ENCODE measurements at places on chromosomes 4 and X.

GRCh38 chr4:89957046-89957926 is 62.6 kb downstream of the MMRN1 start:
- DNase-seq: no peak

DNA sequence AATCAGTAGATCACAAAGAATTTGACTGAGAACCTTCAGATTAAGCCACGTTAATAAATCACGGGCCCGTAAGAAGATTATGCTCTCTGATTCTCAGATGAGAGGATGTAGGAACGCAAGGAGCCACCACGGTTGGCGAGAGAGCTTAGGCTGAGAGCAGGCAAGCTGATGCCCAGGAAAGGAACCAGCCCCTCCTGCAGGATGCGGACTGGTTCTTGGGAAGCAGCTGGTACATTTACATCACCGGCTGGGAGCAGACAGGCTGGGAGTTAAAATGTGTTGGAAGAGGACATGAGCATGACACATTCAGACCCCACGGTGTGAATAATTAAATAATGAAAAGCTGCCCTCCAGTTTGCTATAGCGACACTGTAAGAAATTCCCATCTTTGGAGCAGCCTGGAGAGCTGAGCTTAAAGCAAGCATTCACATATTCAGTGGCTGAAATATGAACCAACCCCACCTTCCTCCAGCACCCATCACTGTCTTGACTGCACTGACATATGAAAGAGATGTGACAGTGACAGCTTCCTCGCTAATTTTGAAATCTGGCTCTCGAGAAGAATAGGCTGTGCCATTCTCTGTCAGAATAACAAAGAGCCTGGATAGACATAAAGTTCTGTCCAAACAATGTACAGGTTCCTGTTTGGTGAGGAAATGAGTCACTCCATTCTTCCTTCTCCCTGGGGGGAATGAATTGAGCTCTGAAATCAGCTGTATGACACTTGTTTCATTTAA is 33.1 kb downstream of the LNX1 start:
- DNase-seq: no peak

GRCh38 chr4:142960867-142961644 is 115.0 kb upstream of the INPP4B start:
- no peak for DNase-seq

- no peak for DNase-seq
Observed at GRCh38 chr4:183392377-183392776, 52.1 kb upstream of the CDKN2AIP start.

DNA sequence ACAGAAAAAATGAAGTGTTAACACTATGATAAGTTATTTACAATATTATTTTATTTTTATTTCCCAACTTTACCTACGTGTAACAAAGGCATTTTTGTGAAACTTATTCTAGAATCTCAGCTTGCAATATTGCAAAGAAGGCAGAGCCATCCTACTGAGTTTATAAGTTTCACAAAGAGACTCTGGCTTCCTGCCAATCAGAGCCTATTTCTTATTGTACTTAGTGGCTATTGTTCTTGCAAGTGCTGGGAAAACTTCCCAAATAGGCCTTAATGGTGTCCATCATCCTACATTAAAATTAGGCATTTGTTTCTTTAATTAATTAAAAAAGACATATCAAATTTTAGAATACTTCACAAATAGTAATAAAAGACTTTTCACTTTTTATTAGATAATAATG is 233.2 kb downstream of the EPHA5 start:
- no peak for DNase-seq

DNA sequence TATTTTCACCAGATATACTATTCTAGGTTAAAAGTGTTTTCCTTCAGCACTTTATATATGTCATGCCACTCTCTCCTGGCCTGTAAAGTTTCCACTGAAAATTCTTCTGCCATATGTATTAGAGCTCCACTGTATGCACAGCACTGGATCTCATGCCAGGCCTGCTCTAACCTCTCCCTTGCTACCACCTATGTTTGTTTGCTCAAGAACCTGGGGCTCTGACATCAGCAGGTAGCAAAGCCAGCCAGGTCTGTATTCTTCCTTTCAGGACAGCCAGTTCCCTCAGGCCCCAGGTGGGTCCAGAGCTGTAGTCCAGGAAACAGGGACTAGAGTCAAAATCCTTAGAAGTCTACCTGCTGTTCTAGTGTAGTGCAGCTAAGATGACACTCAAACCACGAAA is 19.1 kb upstream of the MUC7 start:
- no peak for DNase-seq

- DNase-seq: no peak
Observed at GRCh38 chr4:2287594-2287915, 25.6 kb upstream of the MXD4 start.

DNA sequence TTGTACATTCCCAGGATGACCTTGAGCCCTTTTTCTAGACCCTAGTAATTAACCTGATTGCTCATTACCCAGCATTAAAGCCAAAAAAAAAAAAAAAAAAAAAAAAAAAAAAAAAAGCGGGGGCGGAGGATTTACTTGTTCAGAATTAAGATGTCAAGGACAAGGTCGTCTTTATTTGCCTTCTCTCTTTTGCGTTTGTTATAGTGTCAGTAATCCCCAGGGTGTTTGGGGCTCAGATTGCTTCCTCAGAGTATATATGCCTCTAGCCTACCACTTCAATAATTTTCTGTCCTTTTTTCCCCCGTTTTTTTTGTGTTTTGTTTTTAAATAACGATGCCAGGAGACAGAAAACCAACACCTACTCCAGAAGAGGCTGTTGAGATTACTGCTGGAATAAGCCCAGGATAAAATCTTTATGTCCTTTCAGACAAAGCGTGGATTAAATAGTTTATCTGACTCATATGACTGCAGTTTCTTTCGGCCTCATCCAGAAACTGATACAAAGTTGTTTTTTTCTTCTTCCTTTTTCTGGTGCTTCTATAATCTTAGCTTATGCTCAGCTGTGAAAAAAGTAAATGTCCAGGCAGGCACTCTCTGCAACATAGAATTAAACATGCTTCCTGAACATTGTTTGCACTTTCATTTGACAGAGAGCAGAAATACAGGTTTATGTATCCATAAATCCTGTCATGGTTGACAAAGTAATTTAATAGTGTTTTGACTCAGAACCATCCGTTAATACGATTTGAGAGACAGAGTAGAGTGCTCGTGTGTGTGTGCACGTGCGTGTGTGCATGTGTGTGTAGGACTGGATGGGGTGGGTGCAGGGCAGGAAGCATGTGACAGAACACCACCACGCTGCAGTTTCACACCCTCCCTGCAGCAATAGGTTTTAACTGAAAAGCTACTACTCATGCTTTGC is 138.6 kb downstream of the AFF1 start:
- peak; percentile 70 for DNase-seq

DNA sequence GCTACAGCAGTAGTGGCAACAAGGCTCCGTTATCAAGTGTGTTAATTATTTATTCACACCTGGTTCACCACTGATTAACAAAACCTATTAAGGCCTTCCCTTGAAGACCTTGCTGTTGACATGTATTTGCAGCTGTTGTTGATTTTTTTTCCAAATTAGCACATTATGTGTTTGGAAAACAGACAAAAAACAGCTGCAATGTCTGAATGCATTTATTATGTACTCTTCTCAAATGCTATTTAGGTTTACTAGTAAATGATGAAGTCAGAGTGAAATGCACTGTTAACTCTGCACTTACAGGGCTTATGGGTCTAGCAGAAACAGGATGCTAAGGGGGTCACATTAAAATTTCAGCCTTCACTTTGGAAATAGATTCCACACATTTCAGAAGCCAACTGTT is 99.5 kb upstream of the PCDH7 start:
- no peak for DNase-seq

- DNase-seq: peak; percentile 30
Observed at GRCh38 chr4:112523008-112523721, 7.2 kb upstream of the NEUROG2 start.

- peak; percentile 9 for DNase-seq
Observed at GRCh38 chr4:122329876-122330565, 48.8 kb upstream of the ADAD1 start.

GRCh38 chrX:135951291-135951690 is 22.5 kb downstream of the MMGT1 start:
- no peak for DNase-seq

DNA sequence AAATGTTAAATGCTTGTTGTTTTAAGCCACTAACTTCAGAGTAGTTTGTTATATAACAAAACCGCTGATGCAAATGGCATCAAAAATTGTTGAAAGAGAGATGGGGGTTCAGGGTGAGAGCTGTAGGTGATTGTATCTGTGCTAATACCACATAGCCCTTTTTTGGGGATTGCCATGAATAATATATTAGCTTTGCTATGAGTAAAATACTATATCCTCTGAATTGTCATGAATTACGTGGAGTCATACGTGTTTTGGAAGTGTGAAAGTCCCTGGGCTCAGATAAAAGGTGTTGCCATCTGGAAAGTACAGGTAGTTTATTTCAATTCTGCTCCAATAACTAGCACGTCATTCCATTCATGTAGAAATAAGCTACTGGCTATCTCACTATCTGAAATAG is 30.6 kb downstream of the DYNLT3 start:
- DNase-seq: no peak

GRCh38 chrX:83509254-83509801 is 1.2 kb downstream of the POU3F4 start:
- DNase-seq: no peak

DNA sequence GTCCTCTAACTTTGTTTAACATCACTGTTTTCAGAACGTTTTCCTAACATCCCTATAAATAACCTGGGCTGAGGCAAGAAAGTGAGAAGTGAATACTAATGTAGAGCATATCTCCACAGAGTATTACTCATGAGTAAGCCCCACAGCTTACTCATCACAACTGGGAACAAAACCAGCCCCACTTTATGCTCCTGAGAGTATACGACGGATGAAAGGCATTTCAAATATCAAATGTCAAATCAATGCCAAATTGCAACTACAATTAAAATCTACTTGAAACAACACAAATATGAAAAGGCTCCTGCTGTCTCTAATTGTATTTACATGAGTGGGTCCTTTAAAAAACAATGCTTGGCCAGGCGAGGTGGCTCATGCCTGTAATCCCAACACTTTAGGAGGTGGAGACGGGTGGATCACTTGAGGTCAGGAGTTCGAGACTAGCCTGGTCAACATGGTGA is 41.2 kb downstream of the SH3RF1 start:
- DNase-seq: no peak

DNA sequence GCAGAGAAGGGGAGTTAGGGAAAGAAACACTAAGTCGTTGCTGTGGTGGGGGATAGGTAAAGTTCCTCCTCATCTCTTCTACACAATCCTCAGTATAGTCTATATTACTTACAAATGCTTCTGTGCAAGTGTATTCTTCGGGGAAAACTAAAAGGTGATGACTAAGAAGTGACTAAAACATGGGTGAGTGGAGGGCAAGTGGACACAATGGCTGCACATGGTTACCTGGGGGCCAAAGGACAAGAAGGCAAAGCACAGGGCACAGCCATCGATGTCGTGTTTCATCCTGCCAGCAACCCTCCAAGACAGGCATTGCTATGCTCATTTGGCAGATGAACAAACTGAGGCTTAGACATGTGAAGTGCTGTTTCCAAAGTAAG is 35.5 kb upstream of the CCKAR start:
- no peak for DNase-seq

GRCh38 chr4:164139291-164139690 is 614.6 kb upstream of the SMIM31 start:
- no peak for DNase-seq

GRCh38 chr4:52748432-52748831 is 2.8 kb downstream of the ERVMER34-1 start:
- no peak for DNase-seq

GRCh38 chr4:178553201-178553600 is 1111.0 kb upstream of the AGA start:
- DNase-seq: no peak

GRCh38 chr4:128524311-128524710 is 236.7 kb upstream of the PGRMC2 start:
- no peak for DNase-seq

- no peak for DNase-seq
Observed at GRCh38 chr4:44623676-44624075, 27.7 kb downstream of the YIPF7 start.

DNA sequence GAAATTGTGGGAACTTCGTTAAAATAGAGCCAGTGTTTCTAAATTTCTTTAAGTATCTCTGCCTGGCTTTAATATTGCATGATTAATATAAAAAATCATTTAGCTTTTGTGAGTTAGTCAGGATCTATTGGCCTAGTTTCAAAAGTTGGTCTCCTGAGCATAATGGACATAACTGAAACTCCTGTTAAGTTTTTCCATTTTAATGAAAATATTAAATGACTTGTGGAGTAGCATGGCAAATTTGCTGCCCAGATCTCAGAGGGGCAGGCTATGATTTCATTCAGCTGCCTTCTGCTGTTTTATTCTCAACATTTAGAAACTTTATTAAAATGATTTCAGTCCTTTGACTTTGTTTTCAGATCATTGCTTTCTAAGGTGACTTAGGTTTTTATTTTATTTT is 962.9 kb upstream of the GRID2 start:
- no peak for DNase-seq

- DNase-seq: no peak
Observed at GRCh38 chrX:13235930-13236329, 83.9 kb downstream of the ATXN3L start.

DNA sequence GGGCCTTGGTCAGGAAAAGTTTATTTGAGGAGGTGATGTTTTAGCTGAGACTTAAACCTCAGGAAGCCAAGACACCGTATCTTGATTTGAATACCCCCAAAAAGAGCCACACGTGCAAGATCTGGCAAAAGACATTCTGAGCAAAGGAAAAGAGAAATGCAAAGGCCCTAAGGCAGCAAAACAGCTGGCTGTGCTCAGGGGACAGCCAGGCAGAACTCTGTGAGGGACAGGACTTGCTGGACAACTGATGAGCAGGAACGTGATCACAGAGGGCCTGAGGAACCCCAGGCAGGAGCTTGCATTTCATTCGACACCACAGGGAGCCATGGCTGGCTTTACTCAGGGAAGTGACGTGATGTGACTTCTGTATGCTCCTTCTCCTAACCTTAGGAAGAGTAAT is 56.0 kb downstream of the OCRL start:
- DNase-seq: no peak

DNA sequence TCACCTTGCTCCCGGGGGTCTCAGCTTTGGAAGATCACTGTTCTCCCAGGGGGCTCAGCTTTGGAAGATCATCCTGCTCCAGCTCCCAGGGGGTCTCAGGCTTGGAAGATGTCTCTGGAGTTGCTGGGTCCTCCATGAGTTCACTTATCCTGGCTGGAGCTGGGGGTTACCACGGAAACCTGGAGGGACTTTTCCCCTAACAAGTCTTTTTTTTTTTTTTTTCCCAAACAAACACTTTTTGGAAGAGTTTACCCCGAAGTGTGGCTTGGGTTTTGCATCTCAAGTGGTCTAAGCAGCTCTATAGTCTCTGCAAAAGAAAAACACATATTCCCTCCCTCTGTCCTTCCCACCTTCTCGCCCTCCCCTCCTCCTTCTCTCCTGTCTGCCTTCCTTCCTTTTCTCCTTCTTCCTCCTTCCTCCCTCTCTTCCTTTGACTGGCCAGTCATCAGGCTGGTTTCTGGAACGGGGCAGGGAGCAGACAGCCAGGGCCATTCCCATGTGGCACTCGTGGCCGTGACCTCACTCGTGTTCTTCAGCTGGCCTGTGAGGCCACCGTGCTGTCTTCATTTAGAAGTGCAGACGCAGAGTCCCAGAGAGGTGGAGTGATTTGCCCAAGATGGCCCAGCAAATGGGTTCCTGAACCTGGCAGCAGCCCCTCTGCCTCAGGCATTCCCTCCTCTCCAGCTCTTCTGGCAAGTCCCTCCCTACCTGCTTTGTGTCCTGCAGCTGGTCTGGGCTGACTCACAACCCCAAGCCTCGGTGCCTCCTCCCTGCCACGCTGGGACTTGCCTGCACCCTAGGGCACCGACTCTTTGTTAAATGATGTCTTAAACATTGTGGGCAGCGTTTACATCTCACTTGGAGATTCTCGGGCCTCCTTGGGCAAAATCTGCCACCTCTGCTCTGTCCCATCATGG is 25.9 kb upstream of the HMX1 start:
- no peak for DNase-seq

Measured in CD4-positive, alpha-beta T cell treated with Interleukin-4 for 4 hours (primary cell).